ENCODE measurements at places on chromosomes 3 and 15.

GRCh38 chr3:79521221-79521848, 246.5 kb downstream of the ROBO1 start:
- peak; percentile 31 for DNase-seq

DNA sequence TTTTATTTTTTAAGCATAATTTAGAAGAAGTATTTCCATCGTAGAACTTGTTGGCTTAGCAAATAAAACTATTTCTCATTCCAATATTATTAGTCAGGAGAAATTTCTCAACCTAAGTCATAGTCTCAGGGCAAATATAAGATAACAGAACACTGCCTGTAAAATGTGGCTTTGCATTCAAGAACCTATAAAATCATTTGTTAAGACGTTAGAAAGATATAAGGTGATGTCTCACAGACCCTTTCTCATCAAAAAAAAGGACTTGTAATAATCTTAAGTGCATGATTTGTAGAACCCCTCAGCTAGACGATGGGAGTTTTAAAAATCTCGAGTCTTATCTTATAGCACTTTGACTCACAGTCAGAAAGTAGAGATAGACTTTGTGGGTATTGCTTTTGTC, 314.7 kb upstream of the CFAP20DC start:
- DNase-seq, result no peak

GRCh38 chr3:67167481-67167880, 169.4 kb downstream of the KBTBD8 start:
- DNase-seq, result no peak

DNA sequence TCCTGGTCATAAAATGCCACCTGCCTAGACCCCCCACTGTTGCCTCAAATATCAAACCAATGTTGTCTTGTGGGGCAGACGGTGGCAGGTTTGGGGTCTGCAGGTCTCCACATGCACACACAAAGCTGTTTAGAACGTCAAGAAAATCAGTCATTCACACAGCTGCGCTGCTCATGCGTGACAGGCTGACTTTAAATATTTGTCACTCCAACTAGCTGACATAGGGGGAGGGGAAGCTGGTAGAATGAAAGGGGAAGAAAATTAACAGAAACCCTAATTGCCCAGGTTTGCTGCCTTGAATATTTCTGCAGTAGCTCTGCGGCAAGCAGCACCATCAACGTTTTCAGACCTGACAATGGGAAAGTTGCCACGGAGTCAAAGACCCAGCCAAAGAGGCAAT, 201.8 kb downstream of the ABHD5 start:
- DNase-seq, result no peak

DNA sequence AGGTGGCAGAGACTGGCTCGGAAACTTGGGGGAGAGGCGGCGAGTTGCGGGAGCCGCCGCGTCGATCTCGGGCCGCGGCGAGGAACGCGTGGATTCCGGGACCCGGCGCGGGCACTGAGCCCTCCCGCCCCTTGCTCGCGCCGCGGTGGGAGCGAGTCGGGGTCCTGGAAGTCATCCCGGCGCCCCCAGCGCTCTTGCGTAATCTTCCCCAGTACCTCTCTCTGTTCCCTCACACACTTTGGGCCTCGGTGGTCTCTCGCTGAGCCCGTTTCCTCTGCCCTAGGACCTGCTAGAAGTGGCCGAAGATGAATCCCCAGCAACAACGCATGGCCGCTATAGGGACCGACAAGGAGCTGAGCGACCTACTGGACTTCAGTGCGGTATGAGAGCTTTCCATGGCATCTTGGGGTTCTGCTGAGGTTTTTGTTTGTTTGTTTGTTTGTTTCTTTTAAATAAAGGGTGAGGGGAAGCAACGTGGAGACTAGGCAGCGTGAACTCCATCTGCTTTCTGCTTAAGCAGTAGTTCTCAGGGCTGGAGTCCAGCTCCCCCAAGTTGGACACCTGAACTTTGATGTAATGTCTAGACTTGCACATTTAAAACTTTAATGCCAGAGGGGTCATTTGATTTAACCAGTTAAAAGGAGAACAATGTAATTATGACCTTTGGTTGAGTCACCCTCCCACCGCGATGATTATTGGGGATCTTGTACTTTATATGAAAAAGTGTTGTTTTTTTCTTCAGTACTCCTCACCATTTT, 1.3 kb downstream of the TCF12 start:
- DNase-seq, result peak; percentile 16

DNA sequence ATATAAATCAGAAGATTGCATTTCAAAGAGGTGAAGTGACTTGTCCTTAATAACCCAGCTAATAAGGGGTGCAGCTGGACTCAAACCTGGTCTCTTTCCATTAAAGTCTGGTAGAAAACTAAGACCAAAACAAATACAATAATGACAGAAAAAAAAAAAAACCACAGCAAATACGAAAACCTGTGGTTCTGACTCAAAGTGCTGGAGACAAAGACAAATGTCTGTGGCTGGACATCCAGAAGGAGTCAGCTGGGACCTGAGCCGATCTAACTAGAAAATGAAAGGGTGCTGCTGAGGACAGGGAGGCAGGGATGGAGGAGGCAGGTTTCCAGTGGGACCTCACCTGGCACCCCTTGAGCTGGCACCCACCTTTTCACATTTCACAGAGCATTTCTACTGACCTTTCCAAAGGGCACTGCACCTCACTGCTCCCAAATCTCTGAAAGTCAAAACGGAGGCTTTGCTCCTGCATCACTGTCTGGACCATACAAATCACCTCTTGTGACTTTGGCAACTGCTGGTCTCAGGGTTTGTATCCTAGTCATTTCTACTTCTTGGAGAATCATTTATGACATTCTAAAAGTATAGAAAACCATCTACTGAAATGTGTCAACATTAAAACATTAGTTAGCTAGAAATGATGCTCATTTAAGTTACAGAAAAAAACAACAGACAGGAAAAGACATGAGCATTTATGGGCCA, 61.7 kb downstream of the CCNL1 start:
- peak; percentile 61 for DNase-seq

DNA sequence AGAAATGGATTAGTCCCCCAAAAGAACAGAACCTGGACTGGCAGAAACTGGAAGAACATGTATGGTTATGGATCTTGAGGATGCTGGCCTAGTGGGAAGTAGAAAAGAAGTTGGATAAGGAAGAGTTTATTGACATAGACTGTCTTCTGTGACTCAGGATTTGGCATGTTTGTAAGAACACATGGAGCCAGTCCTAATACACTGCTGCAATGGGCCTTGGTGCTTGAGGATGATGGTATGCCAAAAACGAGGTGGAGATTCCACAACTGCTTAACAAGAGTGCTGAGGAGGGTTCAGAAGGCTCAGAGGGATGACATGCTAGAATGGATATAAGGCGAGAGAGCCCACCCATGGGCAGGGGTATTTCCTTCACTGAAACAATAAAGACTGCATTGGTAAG, 22.4 kb downstream of the LZTFL1 start:
- no peak for DNase-seq

GRCh38 chr15:31266712-31267111, 59.9 kb upstream of the KLF13 start:
- no peak for DNase-seq

DNA sequence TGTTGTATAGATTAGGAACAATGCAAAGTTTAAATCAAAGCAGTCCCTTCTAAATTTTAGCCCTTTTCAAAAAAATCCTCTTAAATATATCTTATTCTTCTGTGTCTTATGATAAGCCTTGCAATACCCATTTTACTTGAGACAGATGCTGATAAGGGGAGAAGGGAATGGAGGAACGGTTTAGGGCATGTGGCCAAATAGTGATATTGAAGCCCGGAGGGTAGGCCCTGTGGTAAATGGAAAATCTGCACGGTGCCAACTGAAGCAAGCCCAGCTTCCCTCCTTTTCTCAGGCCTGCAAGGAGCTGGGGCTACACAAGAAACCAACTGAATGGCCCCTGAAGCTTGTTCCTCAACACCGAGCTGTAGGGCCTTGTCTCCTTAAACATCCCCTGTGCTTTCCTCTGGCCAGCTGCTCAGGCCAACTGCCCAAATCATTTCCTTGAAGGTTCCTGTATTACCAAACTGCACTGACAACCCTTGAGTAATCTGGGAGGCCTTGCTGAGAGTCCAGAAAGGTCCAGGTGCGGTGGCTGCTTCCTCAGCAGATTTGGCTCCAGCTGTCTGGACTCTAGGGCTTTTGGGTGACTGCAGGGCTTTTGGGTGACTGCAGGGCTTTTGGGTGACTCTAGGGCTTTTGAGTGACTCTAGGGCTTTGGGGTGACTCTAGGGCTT, 67.2 kb downstream of the NCEH1 start:
- DNase-seq, result no peak

DNA sequence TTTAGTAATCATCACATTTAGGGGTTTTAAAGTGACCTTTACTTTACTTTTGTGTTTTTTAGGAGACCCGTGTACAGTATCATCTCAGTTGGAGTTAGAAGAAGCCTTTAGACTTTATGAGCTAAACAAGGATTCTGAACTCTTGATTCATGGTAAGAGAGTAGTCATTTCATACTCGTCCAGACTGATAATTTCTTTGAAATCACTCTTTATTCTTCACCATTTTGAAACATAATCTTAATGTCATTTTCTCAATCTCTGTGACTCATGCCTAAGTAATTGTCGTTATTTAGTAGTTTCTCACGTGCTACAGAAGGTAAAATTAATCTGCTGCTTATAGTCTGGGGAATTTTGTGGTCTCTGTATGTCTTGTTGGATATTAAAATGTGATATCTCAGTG, 37.7 kb downstream of the PRKCI start:
- DNase-seq, result peak; percentile 16

DNA sequence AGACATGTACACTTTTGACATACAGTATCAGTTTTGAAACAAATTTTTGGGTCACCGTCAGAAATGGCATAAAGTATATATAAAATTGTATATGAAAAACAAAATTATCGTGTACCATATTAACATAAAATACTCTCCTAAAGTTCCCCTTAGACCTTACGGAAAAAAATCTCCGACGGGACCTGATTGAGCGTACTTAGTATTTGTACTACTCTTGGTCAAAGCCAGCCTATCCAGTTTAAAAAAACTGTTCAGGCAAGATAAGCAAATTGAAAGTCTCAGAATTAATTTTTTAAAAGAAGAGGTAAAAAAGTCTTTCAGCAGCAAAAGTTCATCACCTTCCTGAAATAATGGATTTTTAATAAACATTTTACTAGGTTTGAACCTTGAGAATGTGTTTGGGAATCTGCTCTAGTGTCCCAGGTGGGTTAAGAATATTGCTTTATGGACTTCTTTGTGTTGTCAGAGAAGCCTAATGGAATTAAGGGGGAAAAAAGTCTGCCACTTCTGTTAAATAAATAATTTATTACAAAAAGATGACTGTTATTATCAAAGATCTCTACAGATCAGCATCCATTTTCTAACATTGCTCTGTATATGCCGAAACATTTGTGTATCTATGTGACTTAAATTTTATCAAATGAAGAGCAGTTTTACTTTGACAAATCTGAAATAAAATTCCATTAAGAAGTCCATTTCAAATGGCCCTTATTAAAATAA, 48.6 kb downstream of the ZBTB20 start:
- DNase-seq, result no peak

GRCh38 chr3:70855149-70855548, 542.7 kb upstream of the MDFIC2 start:
- no peak for DNase-seq

GRCh38 chr3:160545504-160545871, 19.9 kb downstream of the KPNA4 start:
- DNase-seq, result no peak

DNA sequence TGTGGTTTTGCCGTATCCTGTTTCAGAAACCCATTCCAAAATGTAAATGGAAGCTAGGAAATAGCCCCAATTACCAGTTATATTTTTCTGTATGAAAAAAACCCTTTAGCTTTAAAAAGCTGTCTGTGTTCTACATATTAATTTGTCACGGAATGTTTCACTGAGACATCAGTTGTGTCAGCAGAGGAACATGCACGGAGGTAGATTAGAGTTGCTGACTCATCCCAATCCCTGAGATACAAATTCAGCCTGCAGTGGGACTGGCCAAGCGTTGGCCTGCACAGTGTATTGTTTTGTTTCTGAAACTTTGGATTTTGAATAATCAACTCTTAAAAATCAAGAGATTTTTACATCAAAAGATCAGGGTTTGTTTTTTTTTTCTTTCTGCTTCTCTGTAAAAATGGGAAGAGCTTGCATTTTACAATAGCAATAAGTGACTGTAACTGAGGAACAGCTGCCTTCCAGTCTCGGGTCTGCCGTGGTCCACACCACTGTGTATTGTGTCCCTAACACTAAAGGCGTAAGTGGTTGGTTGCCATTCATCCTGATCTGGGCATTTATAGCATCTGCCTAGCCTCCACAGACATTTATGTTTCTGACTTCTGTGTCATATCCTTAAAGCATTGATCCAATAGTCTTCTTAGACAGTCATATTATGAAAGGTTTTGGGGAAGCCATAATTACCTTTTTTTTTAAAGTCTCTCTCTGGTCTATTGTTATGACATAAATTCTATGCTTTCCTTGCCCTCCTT, 218.1 kb downstream of the ADAMTSL3 start:
- DNase-seq, result peak; percentile 12

- DNase-seq, result no peak
Measured at GRCh38 chr15:68217341-68217740, 12.2 kb downstream of the CLN6 start.

GRCh38 chr15:88800026-88800425, 3.2 kb upstream of the ACAN start:
- DNase-seq, result peak; percentile 11

GRCh38 chr3:112471596-112472325, 27.5 kb downstream of the BTLA start:
- DNase-seq, result no peak

- DNase-seq, result no peak
Measured at GRCh38 chr3:110062716-110063115, 725.4 kb upstream of the DPPA4 start.

DNA sequence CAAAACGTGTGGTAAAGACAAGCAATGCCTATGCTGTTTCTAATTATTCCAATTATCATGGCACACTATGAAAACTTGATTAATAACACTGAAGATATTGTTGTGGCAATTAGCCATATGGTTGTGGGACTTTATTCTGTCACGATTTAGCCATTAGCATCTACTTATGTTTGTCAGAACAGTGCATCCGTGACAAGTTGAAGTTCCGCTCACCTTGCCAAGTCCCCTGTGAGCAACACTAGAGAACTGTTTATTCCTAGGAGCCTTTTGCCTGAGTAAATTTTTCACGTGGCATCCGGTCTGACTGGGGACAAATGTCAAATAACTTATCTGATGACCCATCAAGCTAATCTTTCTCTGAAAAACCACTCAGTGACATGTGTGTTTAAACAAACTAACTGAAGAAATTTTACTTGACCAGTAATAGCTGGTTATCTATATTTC, 403.3 kb downstream of the TBC1D5 start:
- no peak for DNase-seq

GRCh38 chr3:66449411-66449974, 51.3 kb downstream of the LRIG1 start:
- no peak for DNase-seq

GRCh38 chr3:163043074-163043473, 1546.5 kb downstream of the OTOL1 start:
- DNase-seq, result no peak

- DNase-seq, result no peak
Measured at GRCh38 chr3:41327718-41328117, 128.4 kb downstream of the CTNNB1 start.

DNA sequence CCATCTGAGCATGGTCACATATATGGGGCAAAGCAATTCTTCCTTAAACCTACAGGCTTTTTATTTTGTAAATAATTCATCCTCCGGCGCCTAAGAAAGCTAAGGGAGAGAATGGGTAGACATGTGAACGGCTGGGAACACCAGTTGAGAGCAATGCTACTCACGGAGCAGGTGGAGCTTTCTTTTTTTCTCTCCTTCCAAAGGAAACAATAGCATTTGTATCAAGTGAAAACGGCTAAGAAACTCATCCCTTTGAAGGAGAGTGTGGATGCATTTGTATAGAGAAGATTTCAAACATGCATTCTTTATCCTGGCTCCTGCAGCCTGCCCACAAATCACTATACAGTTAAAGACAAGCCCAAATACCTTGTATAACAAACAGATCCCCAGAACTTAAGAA, 637.8 kb downstream of the MAGI1 start:
- DNase-seq, result no peak
